Bone marrow (tissue), 2 donors: ENCODE measurements at places on chromosomes 13 and 19.

- peak; percentile 49 for DNase-seq
These were observed 3.4 kb upstream of the PRAM1 start for GRCh38 chr19:8505680-8506401.

DNA sequence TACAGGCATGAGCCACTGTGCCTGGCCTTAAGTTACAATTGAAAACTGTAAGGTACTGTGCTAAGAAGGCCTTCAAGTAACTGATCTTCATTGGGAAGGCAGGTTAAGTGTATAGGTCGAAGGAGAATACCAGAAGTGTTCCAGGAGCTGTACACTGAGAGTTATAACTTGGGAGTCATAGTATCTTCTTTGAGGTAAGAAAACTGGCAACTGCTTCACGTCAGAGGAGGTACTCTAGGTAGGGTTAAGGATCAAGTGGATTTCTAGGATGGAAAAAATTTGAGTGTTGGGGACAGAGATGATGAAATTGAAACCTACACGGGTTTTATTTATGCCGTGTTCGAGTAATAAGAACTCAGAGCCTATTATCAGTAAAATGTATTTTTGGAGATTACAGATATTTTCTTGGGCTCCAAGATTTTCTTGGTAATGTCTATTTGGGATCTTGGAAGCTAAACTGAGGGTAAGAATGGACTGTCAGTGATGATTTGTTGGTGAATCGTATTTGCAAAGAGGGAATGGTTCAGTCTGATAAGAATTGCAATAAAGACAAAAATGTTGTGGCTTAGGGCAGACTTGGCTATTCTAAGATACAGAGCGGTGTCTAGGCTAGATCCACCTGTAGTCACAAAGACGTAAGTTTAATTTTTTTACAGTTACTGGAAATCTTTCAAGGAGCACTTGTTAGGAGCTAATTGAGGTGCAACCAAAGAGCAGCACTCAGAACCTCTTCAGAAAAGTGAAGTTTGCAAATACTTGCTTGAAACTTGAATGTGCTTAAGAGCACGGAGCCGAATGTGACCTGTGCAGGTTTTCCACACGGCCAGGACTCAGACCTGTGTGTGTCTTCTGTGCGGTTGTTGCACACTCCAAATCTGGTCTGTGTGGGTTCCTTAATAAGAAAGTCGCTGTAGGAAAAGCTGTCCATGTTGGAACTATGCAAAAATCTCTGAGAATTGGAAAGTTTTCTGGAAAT is 102.5 kb downstream of the URI1 start:
- DNase-seq: no peak

DNA sequence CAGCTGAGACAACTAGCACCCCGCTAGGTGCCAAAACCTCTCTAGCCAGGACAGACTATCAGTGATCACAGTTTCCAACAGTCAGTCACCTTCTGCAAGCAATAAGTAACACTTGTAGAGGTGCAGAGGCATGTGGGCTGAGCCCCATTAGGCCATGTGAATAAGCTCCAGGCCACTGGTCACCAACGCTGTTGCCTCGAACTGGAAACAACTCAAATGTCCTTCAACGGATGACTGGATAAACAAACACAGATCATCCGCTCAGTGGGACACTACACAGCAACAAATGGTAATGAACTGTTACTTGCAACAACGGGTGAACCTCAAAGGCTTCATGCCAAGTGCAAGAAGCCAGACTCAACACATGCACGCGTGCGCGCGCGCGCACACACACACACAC is 27.5 kb upstream of the TMEM160 start:
- no peak for DNase-seq

DNA sequence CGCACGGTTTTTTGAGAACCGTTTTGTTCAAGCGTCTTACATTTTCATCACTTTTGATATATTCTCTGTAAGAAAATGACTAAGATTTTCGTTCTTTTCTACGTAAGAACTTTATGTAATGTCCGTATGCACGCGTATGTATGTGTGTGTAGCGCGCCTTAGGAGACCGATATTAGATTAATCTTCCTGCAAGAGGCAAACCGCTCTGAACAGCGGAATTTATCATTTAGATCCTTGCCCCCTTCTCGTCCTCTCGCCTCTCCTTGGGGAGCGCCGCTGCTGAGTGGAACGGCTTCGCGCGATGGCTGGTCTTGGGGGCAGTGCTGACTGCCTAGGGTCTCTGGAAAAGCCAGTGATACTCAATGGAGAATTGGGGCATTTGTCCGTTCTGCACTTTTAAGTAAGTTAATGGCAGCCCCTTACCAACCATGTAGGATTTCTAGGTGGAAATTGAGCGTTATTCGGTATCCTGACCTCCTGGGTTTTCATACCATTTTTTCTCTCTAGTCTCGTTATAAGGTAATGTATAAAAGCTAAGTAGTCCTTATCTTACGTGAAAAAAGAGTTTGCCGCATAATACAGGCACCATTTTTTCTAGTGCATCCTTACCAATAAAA is 4.7 kb downstream of the MAB21L1 start:
- DNase-seq: no peak

GRCh38 chr13:45055902-45056648 is 64.2 kb upstream of the GTF2F2 start:
- DNase-seq: no peak

GRCh38 chr19:46494146-46494940 is 1.3 kb downstream of the PNMA8B start:
- DNase-seq: no peak

GRCh38 chr19:1296575-1297271 is 11.1 kb downstream of the EFNA2 start:
- no peak for DNase-seq

DNA sequence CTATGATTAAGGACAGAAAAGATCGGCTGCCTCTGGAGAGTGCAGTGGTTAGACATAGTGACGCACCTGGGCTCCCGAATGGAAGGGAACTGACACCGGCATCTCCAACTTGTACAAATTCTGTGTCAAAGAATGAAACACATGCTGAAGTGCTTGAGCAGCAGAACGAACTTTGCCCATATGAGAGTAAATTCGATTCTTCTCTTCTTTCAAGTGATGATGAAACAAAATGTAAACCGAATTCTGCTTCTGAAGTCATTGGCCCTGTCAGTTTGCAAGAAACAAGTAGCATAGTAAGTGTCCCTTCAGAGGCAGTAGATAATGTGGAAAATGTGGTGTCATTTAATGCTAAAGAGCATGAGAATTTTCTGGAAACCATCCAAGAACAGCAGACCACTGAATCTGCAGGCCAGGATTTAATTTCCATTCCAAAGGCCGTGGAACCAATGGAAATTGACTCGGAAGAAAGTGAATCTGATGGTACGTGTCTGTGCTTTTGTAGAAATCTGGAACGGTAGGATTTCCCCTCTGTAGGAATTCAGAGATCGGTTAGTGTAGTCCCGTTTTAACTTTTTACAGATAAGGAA is 16.9 kb downstream of the ERCC5 start:
- DNase-seq: no peak

- DNase-seq: no peak
These were observed 3.6 kb downstream of the CD37 start for GRCh38 chr19:49338691-49339300.

DNA sequence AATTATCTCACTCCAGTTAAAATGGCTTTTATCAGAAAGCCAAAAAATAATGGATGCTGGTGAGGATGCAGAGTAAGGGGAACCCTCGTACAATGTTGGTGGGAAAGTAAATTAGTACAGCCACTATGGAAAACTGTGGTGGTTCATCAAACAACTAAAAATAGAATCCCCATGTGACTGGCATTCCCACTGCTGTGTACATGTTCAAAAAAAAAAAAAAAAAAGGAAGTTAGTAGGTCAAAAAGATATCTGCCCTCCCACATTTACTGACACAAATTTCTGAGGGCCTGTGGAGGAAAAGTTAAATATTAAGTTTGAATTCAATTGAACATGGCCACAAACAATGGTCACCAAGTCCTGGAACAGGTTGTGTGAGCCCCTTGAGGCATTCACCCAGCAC is 9.8 kb upstream of the ZSCAN5A start:
- no peak for DNase-seq

- DNase-seq: no peak
These were observed 16.5 kb upstream of the ATP1A3 start for GRCh38 chr19:42010245-42011126.

DNA sequence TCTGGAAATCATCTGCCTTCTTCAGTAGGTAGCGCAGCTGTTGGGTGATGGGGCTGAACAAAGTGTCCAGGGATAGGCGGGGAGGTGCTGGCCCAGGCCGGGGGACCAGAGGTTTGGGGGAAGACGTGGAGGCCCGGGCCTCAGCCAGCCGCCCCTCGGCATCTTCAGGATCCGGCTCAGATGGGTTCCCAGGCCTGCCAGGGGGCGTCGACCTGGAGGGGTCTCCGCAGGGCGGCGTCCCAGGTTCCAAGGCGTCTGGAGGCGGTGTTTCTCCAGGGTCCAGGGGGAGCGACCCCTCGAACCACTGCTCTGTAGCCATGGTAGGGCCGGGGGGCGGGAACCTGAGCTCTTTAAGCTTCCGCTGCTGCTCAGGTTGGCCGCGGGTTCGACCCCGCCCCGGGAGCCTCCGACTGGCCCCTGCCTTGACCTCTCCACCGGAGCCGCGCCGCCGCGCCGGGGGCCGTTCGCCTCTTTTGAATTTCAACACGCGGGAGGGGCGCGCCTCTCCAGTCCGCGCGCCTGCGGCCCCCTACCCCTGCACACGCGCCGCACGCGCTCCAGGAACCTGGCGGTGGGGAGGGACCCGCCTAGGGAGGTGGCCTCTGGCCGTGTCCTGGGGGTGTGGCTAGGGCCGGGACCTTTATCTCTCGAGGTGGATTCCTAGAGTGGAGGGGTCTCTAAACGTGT is at the start of gene C19orf67:
C19orf67 (minus strand) TSS at position 475 of the 687 bp plus-strand sequence; CDS start at position 319, 156 bp downstream.
- no peak for DNase-seq

DNA sequence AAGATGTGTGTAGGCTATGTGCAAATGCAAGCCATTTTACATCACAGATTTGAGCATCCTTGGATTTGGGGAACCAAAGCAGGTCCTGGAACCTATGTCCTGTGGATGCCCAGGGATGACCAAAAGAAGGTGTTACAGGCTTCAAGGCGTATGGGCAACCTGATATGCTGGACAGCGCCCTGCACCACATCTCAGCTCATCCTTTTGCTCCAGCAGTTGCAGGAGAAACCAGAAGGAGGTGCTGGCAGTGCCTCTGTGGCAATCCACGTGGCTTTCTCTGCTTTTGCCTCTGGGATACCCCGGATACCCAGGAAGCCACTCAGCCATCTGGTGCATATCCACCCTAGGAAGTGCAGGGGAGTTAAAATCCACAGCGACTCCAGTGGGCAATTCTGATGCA is 110.3 kb upstream of the VSTM2B start:
- no peak for DNase-seq

DNA sequence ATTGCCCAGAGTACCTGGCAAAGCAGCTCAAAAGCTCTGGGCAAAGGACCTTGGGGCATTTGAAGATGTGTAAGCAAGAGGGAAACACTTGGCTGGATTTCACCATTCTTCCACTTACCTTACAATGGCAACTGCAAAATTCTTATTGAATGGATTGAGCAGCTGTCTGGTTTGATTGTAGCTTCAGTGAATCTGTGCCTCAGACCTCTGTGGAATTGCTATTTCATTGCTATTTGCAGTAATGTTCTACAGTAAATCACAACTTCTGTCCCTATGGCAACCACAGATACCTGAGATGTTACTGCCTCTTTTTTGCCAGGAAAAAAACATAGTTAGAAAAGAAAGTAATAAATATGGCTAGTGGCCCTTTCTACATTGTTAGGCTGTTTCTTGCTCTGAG is 519.5 kb downstream of the SUCLA2 start:
- DNase-seq: no peak

DNA sequence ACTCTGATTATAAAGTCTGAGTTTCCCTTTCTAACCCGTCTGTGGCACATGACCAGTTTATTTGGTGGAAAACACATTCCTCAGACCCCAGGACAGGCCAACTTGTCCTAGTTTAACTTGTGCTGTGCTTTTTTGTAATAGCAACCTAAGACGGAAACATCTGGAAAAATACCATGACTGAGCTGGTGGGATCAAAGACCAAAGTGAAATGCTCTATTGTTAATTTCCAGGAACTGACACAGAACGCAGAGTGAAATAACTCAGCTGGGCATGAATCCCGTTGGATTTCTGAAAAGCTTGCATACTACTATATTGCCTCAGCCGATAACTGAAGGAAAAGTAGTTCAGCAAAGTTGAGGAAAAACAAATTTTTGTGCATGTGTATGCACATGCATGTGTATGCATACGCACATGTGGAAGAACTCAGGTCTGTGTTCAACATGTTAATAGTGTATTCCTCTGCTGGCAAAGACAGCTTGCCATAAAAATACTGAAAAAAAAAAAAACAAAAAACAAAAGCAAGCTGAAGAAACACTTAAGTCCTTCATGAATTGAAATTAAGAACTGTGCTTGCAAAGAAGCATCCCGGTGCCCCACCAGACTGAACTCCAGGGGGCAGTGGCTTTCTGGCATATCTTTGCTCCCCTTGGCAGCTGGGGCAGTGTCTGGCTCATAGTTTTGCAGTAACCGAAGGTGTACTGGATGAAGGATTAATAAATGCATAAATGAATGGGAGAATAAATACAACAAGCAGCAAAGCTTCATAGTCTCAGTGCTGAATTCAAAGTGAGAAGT is 187.8 kb downstream of the LHFPL6 start:
- no peak for DNase-seq

DNA sequence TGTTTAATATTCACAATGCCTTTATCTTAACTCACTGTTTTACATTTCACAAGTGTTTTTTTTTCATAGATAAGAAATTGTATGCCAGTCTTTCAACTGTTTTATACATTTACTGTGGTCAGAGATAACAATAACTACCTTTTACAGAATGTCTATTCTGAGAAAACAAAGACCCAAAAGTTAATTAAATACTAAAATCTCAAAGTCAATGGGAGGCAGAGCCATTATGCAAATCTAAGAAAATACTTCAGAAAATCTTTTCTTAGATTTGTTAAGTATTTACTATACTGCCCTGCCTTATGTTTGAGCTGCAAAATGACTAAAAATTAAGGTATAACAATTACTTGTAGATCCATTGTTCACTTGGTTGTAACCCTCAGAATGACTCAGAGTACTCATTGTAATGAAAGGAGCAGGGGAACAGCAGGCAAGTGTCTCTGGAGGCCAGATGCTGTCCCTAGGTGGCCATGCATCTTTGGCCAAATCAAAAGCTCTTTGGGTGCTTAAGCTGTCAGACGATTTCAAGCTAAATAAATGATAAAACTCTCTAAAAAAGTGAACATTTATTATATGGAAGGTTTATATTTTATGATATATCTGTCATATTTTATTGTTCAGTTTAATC is 770.1 kb upstream of the PCDH20 start:
- no peak for DNase-seq

DNA sequence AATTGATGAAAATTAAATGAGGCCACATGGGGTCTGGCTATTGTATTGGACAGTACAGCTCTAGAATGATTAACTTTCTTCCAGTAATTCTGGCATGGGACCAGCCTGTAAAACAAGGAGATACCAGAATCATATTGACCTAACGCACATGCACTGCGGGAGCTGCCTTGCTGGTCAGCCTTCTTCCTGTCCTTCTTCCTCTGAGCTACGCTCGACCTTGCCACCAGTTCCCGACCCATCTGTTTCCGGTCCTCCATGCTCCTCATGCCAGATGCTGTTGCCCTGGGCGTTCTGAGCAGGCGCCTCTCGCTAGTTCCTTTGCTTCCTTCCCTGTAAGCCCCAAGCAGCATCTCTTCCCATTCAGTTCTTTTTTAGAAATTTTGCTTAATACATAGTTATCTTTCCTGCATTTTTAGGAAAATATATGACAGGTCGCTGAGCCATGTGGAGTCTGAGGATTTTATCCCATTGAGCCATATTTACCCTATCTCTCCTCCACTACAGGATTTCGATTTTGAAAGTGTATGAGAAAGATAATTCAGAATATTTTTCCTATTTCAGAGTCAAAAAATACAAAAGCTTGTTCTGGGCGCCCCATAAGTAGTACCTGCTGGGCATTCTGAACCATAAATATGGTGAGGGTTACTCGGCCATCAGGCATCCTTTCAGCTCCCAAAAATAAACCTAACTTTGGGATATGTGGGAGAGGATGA is 38.6 kb downstream of the TNFRSF19 start:
- DNase-seq: no peak
